ENCODE measurements at places on chromosomes 13 and 19.

DNA sequence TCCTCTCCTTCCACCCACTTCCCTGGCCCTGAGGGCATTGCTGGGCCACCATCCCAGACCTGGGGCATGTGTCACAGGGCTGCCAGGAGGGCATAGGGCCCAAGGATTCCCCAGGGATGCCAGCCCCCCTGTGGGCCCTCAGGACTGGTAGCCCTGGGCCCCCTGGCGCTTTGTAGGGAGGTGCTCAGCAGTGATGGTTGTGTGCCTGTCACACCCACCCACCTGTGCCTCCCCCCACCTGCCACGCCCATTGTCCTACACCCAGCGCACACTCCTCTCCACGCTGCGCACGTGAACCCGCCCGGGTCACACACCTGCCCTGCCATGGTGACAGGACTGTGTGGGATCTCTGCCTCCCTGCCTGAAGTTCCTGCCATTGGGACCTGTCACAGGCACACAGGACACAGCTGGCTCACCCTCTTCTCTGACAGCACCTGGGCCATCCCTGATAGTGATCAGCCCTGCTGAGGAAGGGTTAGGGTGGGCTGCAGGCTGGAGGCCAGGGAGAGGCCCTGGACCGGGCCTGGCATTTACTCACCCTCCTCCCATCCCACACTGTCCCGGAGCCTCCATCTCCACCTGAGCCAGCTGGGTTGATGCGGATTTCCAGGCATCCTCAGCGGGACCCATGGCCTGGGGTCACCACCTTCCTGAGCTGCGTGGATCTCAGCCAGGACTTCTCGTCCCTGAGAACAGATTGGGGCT lies 23.9 kb downstream of the WTIP start:
- DNase-seq: no peak

DNA sequence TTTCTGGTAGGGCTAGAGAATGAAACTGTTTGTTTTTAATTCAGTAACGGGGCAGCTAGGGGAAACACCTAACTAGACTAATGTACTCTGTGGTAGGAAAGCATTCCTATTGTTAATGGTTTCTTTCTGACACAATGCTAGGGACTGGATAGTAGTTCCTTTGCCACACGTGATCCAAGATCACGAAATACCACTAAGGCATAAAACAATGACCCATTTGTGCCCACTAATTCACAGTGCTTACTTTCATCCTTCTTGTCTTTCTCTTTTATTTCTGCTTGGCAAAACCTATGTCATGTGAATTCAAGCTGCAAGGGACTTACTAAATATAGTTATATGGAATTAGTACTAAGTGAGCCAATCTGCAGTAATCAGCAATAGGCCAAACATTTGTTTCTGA lies 834.1 kb upstream of the SLITRK6 start:
- no peak for DNase-seq

- no peak for DNase-seq
Measured at GRCh38 chr19:43784241-43784980, 3.6 kb upstream of the KCNN4 start.

DNA sequence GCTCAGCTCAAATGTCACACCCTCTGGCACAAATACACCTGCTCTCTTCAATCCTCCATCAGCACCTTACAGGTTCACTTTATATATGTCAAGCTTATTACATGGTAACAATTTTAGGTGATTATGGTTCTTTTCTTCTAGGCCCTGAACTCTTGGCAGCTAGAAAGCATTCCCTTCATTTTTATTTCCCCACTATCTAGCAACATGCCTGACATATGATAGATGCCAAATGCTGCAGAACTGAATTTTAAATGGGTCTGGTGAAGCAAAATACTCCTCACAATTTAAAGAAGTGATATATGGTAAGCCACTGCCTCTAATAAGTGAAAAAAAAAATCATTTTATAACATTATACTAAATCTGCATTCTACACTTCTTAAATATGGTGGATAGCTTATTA lies 95.2 kb downstream of the USP12 start:
- DNase-seq: no peak

DNA sequence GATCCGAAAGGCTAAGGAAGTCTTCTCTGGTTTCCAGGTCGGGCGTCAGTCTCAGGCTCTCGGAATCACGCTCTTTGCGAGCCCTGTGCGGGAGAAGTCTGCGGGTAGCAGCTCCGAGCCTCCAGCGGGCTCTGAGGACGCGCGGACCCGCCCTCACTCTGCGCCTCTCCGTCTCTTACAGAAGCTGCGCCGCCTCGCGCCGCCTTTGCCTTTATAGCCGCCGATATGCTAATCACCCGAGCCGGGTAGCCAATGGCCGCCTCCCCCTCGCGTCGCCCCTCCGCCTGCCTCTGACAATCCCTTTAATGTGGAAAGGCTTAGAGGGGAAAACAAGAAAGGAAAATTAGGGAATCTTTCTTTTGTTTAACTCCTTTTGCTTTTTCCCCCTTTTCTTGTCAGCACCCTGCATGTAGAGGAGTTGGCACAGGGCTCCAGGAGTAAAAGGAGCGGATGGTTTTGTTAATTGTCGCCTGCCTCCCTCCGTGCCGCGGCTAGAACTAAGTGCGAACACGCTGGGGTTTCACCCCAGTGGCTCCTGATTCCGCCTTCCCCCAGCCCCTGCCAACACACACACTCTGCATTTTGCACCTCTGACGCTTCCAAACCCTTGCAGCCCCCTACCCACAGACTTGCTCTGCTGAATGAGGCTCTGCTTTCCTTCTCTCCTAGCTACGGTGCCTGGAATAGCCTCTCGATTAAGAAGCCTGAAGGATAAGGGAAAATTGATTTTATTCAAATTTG lies at the start of gene PCDH8:
PCDH8 (minus strand) TSS at position 186 of the 741 bp plus-strand sequence. CDS start 204 bp downstream, outside the sequence.
- peak; percentile 87 for DNase-seq
